Spleen (tissue), 13 donors: ENCODE measurements at places on chromosomes 5 and 9. TPM values are rescaled to one million over a fixed set of nuclear protein-coding genes. Genes with fewer than 3 reads are reported as not detected.

GRCh38 chr9:96649620-96650324 lies 5.3 kb downstream of the PRXL2C start:
- H3K27me3 ChIP-seq, result no peaks in the 10 kb centered on the region
- peaks cover 76% of the 10 kb centered on the region for H3K36me3 ChIP-seq
- peaks cover 5% of the 10 kb centered on the region for H3K4me1 ChIP-seq
- DNase-seq, result no peak
- no peak overlapping the region for H3K4me3 ChIP-seq

- H3K4me1 ChIP-seq, result peaks cover 52% of the 10 kb centered on the region
- H3K4me3 ChIP-seq, result no peak overlapping the region
- peak overlapping the region; percentile 96 for H3K27ac ChIP-seq
Measured at GRCh38 chr9:97904725-97905124, 17.6 kb downstream of the TRMO start.

GRCh38 chr5:34012791-34013190 lies 4.9 kb upstream of the AMACR start:
- no peak overlapping the region for H3K4me3 ChIP-seq
- H3K27me3 ChIP-seq, result no peaks in the 10 kb centered on the region
- H3K27ac ChIP-seq, result no peak overlapping the region
- DNase-seq, result no peak

DNA sequence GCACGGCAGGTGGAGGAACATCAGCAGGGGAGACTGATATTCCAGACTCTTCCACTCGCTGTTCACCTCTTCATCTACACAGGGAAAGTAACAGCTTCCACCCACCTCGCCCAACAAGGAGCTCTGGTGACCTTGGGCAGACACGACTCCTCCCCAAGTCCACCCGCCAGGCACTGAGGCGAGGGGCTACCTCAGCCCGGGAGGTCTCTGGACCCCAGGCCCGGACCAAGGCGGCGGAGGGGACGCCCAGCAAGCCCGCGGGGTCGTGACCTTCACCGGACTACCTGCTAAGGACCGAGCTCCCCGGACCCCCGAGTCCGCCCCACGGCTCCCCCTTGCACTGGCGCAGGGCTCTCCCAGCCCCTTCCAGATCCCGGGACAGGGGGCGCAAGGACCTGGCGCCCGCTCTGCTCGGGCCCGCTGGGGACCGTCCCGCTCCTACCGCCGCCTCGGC lies 70.2 kb upstream of the LPCAT1 start:
- no peaks in the 10 kb centered on the region for H3K36me3 ChIP-seq
- peaks cover 11% of the 10 kb centered on the region for H3K27me3 ChIP-seq
- H3K4me1 ChIP-seq, result no peaks in the 10 kb centered on the region
- peak overlapping the region; percentile 69 for H3K4me3 ChIP-seq
- peak overlapping the region; percentile 86 for H3K27ac ChIP-seq

DNA sequence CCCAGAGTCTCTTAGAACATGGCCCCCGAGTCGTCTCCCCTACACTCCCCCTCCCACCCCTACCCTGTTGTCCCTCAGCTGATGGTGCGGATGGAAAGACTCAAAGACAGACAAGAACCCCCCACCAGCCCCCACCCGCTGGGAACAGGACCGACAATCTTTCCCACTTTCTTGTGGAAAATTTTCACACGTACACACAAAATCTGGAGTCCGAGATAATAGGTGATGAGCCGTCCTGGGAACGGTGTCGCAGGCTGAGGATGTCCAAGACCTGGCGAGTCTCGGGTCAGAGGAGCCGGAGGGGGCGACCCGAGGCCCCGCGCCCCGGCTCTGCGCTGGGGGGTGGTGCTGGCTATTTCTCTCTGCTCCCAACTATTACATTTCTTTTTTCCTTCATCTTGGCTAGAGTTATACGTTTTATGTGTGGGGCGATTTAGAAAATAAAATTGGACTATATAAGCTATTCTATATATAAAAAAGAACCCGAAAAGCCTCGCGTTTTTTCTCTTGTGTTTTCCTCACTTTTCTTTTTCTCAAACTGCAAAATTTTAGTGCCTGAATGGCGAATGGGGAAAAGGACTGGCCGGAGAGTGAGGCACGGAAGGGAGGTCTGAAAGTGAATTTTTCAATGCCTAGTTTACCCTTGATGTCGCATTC lies 188.8 kb downstream of the MEF2C start:
- peaks cover 21% of the 10 kb centered on the region for H3K27me3 ChIP-seq
- no peak overlapping the region for H3K27ac ChIP-seq

Gene COL23A1
- total RNA-seq, result 3.5 TPM

DNA sequence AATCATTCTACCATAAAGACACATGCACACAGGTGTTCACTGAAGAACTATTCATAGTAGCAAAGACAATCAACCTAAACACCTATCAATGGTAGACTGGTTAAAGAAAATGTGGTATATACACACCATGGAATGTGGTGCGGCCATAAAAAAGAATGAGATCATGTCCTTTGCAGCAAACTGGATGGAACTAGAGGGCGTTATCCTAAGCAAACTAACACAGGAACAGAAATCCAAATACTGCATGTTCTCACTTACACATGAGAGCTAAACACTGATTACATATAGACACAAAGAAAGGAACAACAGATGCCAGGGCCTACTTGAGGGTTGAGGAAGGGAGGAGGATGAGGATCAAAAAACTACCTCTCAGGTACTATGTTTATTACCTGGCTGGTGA lies 103.8 kb downstream of the DRD1 start:
- no peak for DNase-seq
- H3K4me3 ChIP-seq, result no peak overlapping the region
- no peak overlapping the region for H3K27ac ChIP-seq

- no peak within 1 kb of the TSS for H3K27ac ChIP-seq
- H3K4me3 ChIP-seq, result peak within 1 kb of the TSS; percentile 38
- no peaks in the 10 kb centered on the region for H3K36me3 ChIP-seq
- DNase-seq, result no peak
Measured at GRCh38 chr5:7395947-7396712, at the start of gene ADCY2. Gene ADCY2 (plus strand): TSS chr5:7396138. CDS start chr5:7396297, 159 bp downstream.

Gene PALM2AKAP2
- not detected for total RNA-seq

Gene ACSL6
- 3.1 TPM for total RNA-seq

Gene FAM169A
- 8.1 TPM for total RNA-seq

DNA sequence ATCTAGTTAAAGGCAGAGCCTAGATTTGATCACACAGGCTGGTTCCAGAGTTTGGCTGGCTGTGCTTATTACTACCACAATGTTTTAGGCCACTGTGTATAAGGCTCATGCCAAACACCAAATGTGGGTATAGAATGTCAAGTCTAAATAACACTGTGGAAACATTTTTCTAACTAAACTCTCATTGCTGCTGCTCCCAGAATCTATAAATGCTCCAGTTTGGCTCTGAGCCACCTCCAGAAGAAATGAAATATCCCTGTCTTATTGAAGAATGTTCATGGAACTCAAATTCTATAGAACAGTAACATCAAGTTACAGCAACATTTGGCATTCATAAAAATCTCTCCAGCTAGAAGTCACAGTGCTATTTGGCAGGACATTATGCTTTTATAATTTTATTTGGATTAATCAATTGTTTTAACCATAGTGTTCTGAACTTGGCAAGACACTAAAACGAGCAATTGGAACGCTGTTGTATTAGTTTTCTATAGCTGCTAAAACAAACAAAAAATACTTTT lies 178.1 kb upstream of the COX7C start:
- H3K27me3 ChIP-seq, result no peaks in the 10 kb centered on the region
- H3K36me3 ChIP-seq, result no peaks in the 10 kb centered on the region
- no peak overlapping the region for H3K27ac ChIP-seq
- H3K4me3 ChIP-seq, result no peak overlapping the region
- no peaks in the 10 kb centered on the region for H3K4me1 ChIP-seq
- no peak for DNase-seq

GRCh38 chr5:124823380-124823779 lies 76.9 kb upstream of the ZNF608 start:
- no peak for DNase-seq
- no peak overlapping the region for H3K4me3 ChIP-seq
- H3K4me1 ChIP-seq, result no peaks in the 10 kb centered on the region
- no peak overlapping the region for H3K27ac ChIP-seq
- no peaks in the 10 kb centered on the region for H3K36me3 ChIP-seq

Gene DCAF12
- total RNA-seq, result 38.2 TPM

GRCh38 chr9:18296702-18297055 lies 177.3 kb upstream of the ADAMTSL1 start:
- H3K27ac ChIP-seq, result no peak overlapping the region
- H3K36me3 ChIP-seq, result no peaks in the 10 kb centered on the region

DNA sequence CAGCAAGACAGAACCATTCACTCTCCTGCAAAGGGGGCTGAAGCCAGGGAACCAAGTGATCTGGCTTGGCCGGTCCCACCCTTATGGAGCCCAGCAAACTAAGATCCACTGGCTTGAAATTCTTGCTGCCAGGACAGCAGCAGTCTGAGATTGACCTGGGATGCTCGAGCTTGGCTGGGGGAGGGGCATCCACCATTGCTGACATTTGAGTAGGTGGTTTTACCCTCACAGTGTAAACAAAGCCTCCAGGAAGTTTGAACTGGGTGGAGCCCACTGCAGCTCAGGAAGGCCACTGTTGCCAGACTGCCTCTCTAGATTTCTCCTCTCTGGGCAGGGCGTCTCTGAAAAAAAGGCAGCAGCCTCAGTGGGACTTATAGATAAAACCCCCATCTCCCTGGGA lies 60.5 kb downstream of the TNFSF8 start:
- no peaks in the 10 kb centered on the region for H3K36me3 ChIP-seq
- no peaks in the 10 kb centered on the region for H3K27me3 ChIP-seq
- no peaks in the 10 kb centered on the region for H3K4me1 ChIP-seq
- peak; percentile 78 for DNase-seq

DNA sequence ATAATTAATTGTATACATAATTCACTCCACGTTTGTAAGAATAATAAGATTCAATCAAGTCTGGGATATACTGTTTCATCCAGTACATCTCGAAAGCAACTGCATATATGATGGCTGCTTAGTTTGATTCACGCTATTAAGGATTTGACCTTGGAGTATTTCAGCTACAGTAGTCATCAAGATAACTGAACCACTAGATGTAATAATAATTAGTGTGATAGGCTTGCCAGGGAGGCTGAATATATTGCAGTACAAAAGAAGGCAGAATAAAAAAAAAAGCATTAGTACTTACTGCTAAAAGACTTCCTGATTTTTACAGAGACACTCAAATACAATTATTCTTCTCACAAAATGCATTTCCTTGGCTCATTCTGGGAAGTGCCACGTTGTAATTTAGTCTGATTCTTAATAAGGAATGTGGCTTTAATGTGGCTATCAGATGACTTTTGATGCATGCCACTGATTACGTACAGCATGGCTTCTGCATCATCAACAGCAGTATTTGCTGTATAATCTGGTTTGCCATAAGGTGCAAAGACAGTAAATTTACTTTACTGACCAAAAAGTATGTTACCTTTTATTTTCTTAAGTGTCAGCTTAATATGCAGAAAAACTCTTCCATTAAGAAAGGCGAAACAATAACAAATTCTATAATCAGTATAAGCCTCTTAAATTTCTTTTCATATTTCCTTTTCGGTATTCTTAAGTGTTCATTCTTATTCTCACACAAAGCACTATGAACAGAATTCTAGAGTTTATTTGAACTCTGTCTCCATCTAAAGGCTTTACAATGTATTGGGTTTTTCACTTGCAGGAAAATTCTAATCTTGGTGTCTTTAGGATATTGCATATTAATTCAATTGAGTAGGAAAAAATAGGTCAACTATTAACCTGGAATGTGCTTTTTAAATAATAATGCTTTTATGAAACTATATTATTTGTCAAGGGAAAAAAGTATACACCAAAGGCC lies 166.4 kb downstream of the SLF1 start:
- DNase-seq, result no peak
- no peak overlapping the region for H3K4me3 ChIP-seq
- H3K4me1 ChIP-seq, result no peaks in the 10 kb centered on the region
- no peaks in the 10 kb centered on the region for H3K27me3 ChIP-seq
- no peaks in the 10 kb centered on the region for H3K36me3 ChIP-seq

- no peaks in the 10 kb centered on the region for H3K4me1 ChIP-seq
- no peak overlapping the region for H3K27ac ChIP-seq
- H3K4me3 ChIP-seq, result no peak overlapping the region
- no peaks in the 10 kb centered on the region for H3K27me3 ChIP-seq
- H3K36me3 ChIP-seq, result no peaks in the 10 kb centered on the region
Measured at GRCh38 chr9:1319436-1319835, 269.3 kb downstream of the DMRT2 start.

- DNase-seq, result peak; percentile 74
- no peak overlapping the region for H3K27ac ChIP-seq
- H3K4me3 ChIP-seq, result no peak overlapping the region
- peaks cover 72% of the 10 kb centered on the region for H3K4me1 ChIP-seq
Measured at GRCh38 chr9:137280474-137281344, 3.2 kb downstream of the TOR4A start.

DNA sequence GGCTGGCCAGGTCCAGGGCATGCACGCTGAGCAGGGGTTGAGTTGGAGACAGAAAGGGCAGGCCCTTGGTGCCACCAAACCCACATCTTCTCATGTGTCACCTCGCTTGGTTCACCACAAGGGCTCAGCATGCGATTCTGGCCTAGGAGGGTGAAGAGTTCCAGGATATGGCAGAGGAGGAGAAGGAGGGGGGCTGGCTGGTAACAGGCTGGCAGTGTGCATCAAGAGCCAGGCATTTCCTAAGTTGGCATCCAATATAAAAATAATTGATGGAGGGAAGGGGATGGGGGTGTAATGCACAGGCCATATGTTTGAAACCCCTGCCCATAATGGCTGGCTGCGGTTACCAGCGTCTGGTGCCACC lies 255.6 kb downstream of the NFIB start:
- no peak overlapping the region for H3K4me3 ChIP-seq
- DNase-seq, result no peak
- H3K27me3 ChIP-seq, result no peaks in the 10 kb centered on the region
- H3K4me1 ChIP-seq, result no peaks in the 10 kb centered on the region
- no peak overlapping the region for H3K27ac ChIP-seq

Gene SPINK4
- total RNA-seq, result not detected

DNA sequence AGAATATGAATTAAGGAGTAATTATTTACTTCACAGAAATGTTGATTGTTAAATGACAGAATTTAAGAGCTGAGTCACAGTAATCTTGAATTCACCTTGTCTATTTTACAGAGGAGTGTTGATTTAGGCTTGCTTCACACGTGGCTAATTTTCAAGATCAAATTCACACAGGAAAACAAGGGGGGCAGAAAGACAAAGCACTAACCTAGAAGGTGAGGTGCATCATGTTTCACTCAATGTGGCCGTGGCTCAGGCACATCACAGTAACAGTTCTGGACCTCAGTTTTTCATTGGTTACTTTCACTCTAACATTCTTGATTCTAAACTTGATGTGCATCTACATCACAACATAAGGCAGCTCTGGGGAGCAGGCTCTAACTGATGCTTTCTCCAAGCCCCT lies 69.6 kb upstream of the GNAQ start:
- H3K4me1 ChIP-seq, result peaks cover 21% of the 10 kb centered on the region
- H3K4me3 ChIP-seq, result no peak overlapping the region
- H3K36me3 ChIP-seq, result no peaks in the 10 kb centered on the region
- no peak for DNase-seq

GRCh38 chr5:179141867-179142266 lies 81.7 kb downstream of the ZNF354C start:
- H3K4me3 ChIP-seq, result no peak overlapping the region
- DNase-seq, result peak; percentile 47
- no peak overlapping the region for H3K27ac ChIP-seq
- H3K4me1 ChIP-seq, result no peaks in the 10 kb centered on the region

Gene ZDHHC11B
- total RNA-seq, result 8.0 TPM

GRCh38 chr9:9341203-9341602 lies 1271.6 kb downstream of the PTPRD start:
- no peak for DNase-seq
- H3K36me3 ChIP-seq, result no peaks in the 10 kb centered on the region
- no peak overlapping the region for H3K27ac ChIP-seq
- H3K4me3 ChIP-seq, result no peak overlapping the region
- no peaks in the 10 kb centered on the region for H3K4me1 ChIP-seq
